ENCODE measurements at places on chromosomes 5 and 9. TPM values are rescaled to one million over a fixed set of nuclear protein-coding genes. Genes with fewer than 3 reads are reported as not detected.

- no peak for DNase-seq
Observed at GRCh38 chr9:128712451-128713410, 10.4 kb downstream of the PKN3 start.

DNA sequence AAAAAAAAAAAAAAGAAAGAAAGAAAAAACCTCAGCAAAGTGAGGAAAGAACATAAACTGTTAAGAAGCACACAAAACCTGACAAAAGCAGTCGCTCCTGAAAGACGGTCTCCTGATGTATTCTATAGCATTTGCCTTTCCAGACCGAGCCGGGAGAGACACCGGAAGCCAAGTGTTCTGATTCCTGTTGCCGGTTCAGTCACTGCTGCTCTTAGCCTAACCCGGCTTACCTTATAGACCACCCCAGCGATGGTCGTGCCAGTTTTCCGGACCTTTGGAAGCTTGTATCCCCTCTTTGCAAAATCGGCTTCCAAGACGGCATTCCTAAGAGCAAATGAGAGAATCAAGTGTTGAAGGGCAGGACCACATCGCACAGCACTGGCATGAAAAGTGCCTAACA, 630 bp downstream of the PSMB7 start:
- no peak for DNase-seq

GRCh38 chr5:95928724-95929253, 32.9 kb downstream of the ELL2 start:
- no peak for DNase-seq

Gene DNAJB5
- 53.1 TPM for polyA plus RNA-seq

- no peak for DNase-seq
Observed at GRCh38 chr5:158756871-158757270, 342.8 kb downstream of the EBF1 start.

GRCh38 chr9:120927269-120928014, 846 bp upstream of the TRAF1 start:
- no peak for DNase-seq

- no peak for DNase-seq
Observed at GRCh38 chr9:17816431-17817027, 237.7 kb downstream of the SH3GL2 start.

Gene CDH9
- polyA plus RNA-seq: 5.7 TPM

Gene SLC25A2
- not detected for polyA plus RNA-seq

Gene RHOBTB3
- polyA plus RNA-seq: 68.6 TPM

Gene CNTNAP3
- 9.9 TPM for polyA plus RNA-seq

Gene STPG3
- 0.68 TPM for polyA plus RNA-seq

DNA sequence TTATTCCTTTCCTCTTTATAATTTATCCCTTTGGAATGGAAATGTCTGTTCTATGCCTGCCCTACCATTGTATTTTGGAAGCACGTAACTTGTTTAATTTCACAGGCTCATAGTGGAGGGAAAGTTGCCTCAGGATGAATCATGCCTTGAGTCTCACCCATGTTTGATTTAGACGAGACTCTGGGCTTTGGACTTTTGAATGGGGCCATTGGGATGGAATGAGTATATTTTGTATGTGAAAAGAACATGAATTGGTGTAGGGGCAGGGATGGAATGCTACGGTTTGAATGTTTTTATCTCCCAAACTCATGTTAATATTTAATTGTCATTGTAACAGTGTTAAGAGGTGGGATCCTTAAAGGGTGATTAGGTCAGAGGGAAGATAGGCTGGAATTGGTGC, 10.3 kb downstream of the FBXW5 start:
- no peak for DNase-seq

DNA sequence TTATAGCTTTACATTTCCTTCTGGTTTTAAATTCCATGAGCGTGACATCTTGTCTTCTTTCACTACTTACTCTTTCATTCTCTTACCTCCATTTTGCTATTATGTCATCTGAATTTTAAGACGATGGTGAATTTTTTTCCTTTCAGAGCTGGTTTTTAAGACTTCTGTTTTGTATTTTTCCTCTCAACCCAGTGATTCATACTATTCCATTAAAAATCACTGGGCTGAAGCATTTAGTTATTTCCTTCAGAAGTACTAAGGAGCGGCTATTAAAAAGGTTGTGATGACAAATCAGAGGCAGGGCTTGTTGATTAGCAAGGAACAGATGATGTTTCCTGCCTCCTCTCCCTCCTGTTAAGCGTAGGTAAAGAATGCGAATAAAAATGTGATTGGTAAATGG, 16.5 kb downstream of the AGXT2 start:
- no peak for DNase-seq

DNA sequence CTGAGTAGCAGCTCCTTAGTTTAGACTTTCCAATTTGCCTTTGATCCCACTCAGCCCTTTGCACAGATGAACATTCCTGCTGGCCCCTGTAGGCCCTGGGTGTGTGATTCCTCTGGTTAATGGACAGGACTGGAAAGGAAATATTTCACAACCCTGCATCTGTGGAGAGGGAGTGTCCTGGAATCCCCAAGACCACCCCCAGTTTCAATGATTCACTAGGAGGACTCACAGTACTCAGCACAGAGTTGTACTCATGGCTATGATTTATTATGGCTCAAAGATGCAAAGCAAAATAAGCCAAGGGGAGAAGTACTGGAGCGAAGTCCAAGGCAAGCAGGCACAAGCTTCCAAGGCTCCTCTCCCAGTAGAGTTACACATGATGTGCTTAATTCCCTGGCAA, 42.4 kb upstream of the TJP2 start:
- DNase-seq: peak; percentile 52

GRCh38 chr9:77017505-77017894, 2.0 kb upstream of the FOXB2 start:
- DNase-seq: no peak

DNA sequence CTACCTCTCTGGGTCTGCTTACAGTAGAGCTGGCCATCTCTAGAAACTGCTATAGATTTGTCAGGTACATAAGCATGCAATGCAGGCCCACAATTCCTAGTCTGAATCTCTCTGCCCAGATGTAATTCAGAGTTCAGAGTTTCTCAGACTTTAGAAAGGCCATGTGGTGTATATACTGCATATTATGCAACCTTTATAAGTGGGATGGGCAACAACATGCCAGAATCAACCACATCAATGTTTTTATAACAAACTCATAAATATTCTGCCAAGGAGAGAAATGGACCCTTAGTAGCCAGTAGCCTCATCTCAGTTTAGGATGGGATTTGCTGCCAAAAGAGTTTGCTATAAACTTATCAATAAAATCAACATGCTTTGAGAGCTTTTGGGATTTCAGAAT, 78.8 kb downstream of the SLC1A1 start:
- DNase-seq: no peak

Gene OR1J2
- polyA plus RNA-seq: not detected

GRCh38 chr5:126020770-126021169, 402.4 kb upstream of the GRAMD2B start:
- DNase-seq: no peak

Gene CREB3
- polyA plus RNA-seq: 53.6 TPM

GRCh38 chr5:52702877-52703276, 84.8 kb upstream of the ITGA1 start:
- no peak for DNase-seq

Gene NOTCH1
- polyA plus RNA-seq: 62.2 TPM

Gene ANKRD20A1
- 8.8 TPM for polyA plus RNA-seq

Gene C9orf153
- 0.51 TPM for polyA plus RNA-seq

Gene TAF11L5
- not detected for polyA plus RNA-seq

DNA sequence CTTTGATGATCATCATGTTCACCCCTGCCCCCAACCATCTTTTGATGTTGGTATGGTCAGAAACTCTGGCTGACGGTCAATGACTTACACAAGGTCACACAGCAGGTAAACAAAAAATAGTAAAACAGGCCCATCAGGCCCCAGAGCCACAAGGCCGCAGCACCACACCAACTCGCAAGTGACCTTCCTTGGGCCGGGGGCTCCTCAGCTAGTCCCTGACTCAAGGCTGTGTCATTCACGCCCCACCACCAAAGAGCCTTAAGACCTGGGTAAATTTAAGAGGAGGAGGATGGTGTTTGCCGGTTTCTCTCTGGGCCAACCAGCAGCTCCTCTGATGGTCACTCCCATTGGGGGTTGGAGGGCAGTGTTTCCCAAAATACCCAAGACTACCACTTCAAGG, 55.8 kb downstream of the PSMB7 start:
- no peak for DNase-seq

Gene PCDHB8
- polyA plus RNA-seq: 2.2 TPM

GRCh38 chr5:7650755-7651154, 200.2 kb downstream of the CFAP90 start:
- DNase-seq: no peak

GRCh38 chr9:12629067-12629466, 64.1 kb upstream of the TYRP1 start:
- no peak for DNase-seq

Gene LMX1B
- polyA plus RNA-seq: 27.5 TPM

DNA sequence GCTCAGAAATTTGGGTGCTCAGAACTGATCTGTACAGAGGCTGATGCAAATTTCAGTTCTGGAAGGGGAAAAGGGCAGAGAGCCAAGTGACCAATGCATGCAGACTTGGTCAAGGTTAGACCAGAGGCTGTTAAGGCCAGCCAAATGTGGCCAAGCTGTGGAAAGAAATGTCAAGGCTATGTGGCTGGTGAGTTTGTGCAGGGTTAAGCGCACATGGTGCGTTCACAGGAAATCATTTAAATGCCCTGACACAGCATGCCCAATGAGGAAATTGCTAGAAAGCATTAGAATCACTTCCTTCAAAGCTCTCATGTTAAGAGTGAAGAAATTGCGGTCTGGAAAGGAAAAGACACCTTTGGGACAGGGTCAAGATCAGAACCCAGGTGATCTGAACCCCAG, 58.0 kb downstream of the PTPN3 start:
- no peak for DNase-seq

GRCh38 chr9:137879052-137879451, 1.5 kb downstream of the CACNA1B start:
- no peak for DNase-seq

Gene SIT1
- 0.36 TPM for polyA plus RNA-seq

All from spinal cord (tissue), 10 donors.